ENCODE measurements at places on chromosomes 4 and X.

DNA sequence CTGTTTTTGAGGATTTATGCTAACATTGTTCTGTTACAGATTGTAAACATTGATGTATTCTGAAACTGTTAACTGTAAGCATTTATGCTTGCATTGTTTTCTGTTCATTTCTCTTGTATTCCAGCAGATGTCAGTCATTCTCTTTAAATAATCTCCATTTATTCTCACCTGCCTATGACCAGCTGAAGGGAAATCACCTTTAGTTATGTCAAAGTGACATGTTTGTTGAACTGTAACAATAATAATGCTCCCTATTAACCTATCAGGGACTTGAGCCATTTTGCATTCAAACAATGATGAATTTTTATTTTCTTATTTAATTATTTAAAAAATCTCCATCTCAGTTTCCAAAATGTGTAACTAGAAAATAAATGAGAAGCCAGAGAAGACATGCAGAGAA is 58.0 kb downstream of the SPCS3 start:
- no peak for DNase-seq

GRCh38 chr4:124640022-124640730 is 72.4 kb downstream of the ANKRD50 start:
- DNase-seq, result peak; percentile 39

DNA sequence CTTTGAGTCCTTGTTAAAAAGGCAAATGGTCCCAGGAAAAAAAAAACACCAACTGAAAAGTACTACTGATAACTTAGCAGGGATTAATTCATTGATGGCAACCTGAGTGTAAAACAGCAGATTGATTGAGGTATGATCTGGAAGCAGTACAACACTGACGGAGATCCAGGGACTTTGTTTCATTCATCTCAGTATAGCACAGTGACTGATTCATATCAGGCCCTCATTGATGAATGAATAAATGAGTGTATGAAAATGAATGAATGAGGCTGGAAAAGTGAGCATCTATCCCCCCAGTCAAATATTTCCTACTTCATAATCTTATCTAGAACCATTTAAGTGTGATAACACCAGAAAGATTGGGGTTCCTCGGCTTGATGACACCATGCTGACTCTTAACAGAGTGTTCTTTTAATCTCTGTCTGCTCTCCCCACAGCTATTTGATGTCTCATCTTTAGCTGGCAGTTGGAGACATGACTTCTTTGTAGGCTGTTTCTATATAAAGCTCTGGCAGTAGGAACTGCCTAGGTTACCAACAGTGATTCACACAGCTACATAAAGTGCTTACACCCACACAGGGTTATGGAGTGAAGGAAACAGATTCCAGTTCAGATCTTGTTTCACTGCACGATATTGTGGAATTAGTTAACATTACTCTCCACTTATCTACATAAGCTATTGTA is 18.6 kb upstream of the RNF128 start:
- peak; percentile 67 for DNase-seq

DNA sequence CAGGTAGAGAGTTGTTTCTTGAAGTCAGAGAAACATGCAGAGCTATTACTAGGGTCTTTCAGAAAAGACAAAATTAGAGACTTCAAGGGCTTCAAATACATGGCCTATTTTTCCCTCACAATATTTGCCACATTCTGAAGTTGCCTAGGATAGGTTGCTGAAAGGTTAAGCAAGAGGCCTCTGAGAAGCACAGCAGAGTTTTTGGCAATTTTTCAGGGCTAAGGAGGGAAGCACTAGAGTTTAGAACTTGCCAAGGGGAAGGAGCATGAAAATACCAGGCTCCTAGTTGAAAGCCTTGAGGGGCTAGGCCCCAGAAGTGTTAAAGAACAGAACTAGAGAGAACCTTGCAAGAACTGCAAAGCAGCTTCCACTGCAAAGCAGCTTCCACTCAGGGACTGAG is 86.4 kb downstream of the ANAPC10 start:
- no peak for DNase-seq

- no peak for DNase-seq
Measured at GRCh38 chr4:89914609-89915550, 20.2 kb downstream of the MMRN1 start.

GRCh38 chr4:134505511-134505910 is 303.9 kb upstream of the PABPC4L start:
- no peak for DNase-seq

- no peak for DNase-seq
Measured at GRCh38 chr4:163748449-163748848, 254.0 kb downstream of the TMA16 start.

DNA sequence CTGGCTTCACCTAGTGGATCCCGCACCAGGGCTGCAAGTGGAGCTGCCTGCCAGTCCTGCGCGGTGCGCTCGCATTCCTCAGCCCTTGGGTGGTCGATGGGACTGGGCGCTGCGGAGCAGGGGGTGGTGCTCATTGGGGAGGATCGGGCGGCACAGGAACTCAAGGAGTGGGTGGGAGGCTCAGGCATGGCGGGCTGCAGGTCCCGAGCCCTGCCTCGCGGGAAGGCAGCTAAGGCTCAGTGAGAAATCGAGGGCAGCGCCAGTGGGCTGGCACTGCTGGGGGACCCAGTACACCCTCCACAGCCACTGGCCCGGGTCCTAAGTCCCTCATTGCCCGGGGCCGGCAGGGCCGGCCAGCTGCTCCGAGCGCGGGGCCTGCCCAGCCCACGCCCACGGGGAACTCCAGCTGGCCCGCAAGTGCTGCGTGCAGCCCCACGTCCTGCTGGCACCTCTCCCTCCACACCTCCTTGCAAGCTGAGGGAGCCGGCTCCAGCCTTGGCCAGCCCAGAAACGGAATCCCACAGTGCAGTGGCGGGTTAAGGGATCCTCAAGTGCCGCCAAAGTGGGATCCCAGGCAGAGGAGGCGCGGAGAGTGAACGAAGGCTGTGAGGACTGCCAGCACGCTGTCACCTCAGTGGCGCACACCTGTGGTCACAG is 27.6 kb upstream of the PGRMC1 start:
- no peak for DNase-seq

DNA sequence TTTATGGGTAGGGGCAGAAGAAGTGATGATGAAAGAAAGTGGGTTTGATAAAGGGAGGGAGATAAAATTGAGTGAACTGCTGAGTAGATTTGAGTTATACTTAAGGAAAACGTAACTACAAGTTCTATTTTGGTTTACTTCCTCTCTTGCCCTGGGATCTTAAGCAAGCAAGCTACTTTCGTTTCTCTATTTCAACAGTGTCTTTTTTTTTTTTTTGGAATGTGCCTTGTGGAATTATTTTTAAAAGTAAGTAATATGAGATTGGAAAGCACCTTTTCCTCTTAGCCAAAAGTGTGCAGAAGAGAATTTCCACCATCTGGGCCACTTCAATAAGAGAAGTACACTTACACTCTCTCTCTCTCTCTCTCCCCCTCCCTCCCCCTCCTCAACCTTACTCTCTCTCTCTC is 16.0 kb upstream of the C4orf36 start:
- no peak for DNase-seq

DNA sequence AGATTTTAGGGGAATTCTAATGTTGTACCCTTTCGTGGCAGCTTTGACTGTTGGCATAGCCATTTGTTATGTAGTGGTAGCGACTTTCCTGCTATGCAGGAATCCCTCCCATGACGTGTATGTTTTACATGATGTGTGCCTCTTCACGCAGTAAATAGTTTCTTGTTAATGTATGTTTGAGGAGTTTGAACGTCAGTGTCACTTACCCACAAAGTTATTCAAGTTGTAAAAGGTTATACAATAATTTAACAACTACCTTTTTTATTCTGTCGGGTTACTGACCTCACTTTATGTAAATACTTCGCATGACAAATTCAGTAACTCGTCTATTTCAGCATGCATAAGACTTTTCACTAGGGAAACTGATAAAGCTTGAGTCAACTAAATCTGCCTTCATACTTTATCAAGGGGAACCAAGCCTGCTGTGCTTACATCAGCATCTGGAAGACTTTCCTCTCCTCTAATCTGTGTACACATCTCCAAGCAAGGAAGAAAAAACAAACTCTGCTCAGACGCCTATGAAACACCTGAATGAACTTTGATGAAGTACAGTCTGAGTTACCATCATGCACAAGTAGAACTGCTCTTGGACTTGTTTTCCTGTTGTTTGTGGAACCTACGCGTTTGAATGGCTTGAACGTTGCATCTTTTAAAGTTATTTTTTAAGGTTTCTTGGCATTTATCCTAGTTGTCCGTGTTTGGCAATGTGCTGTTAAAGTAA is 61.2 kb downstream of the SLC9A6 start:
- DNase-seq, result no peak

DNA sequence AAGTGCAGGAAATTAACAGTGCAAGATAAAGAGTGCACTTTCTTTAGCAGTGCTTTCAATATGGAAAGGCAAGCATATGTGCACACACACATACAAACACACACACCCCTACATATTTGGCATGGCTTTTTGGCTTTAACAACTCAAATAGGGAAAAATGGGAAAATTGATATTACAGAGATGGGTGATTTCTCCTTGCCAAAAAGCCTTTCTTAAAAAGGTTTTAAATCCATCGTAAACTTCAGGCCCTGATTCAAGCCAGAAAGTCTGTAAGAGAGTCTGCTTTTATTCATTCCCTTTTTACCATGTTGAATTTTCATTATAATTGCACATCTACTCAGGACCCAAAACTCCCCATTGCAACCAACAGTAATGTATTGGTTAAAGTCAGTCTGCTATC is 612.0 kb upstream of the ACTRT1 start:
- DNase-seq, result no peak

DNA sequence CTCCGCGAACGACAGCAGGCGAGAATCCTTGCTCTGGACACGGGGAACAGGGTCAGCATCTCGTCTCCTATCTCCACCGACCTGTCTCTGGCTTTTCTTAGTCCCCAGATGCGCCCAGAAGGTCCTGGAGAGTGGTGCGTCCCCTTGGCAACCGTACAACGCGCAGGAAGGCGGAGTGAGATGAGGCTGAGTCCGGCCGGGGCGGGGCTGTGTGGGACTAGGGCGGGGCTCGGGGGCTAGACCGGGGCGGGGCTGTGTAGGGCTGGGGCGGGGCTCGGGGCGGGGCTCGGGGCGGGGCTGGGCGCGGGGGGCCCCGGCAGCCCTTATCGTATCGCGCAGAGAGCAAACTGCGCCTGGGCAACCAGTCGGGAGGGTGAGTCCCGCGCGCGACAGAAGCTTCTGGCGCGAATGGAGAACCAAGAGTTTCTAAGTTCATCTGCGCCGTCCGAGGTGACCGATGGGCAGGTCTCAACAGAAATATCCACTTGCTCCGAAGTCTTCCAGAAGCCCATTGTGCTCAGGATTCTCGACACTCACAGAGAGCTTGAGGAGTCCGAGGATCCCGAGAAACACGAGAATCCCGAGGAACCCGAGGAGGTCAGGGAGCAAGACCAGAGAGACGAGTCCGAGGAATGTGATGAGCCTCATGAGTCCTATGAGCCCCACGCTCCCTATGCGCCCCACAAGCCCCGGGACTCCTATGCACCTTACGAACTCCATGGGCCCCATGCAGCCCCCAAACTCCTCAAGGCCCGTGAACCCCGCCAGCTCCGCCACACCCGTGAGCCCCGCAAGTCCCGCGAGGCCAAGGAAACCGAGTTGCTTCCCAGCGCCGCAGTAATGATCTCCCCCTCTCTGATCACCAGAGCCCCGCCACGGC is 24.9 kb downstream of the ARL9 start:
- DNase-seq, result peak; percentile 56

GRCh38 chr4:26020083-26020668 is 106.2 kb downstream of the SMIM20 start:
- no peak for DNase-seq

DNA sequence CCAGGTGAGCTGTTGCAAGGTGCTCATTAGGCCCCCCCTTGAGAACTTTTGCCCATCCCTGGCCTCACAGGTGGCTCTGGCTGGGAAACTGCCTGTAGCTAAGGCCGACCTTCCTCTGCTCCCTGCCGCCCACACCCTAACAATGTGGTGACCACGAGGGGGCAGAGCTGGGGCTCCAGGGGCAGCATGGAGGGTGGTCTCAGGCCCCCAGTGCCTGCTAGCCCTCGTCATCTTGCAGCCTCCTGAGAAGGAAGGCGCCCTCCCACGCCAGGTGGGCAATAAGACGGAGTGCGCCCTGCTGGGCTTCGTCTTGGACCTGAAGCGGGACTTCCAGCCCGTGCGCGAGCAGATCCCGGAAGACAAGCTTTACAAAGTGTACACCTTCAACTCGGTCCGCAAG is 32.4 kb downstream of the ATP2B3 start:
- no peak for DNase-seq

DNA sequence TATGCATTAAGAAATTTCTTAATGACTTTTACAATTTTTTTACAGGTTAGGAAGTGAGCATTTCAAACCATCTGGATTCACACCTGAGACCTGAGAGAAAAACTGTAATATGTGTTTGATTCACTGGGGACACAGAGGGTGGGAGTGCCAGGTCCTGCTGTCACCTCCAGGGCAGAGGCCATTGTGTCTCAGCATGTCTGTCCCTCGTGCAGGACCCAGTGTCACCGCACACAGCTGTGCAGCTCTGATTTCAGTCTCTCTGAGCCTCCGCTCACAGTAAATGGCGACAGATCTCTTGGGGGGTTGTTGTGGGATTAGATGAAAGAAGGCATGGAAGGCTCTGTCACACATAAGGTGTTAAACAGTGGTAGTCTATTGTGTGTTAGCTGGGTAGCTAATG is 23.0 kb upstream of the CLDN24 start:
- no peak for DNase-seq

- no peak for DNase-seq
Measured at GRCh38 chr4:78863254-78863869, 75.9 kb downstream of the PAQR3 start.

DNA sequence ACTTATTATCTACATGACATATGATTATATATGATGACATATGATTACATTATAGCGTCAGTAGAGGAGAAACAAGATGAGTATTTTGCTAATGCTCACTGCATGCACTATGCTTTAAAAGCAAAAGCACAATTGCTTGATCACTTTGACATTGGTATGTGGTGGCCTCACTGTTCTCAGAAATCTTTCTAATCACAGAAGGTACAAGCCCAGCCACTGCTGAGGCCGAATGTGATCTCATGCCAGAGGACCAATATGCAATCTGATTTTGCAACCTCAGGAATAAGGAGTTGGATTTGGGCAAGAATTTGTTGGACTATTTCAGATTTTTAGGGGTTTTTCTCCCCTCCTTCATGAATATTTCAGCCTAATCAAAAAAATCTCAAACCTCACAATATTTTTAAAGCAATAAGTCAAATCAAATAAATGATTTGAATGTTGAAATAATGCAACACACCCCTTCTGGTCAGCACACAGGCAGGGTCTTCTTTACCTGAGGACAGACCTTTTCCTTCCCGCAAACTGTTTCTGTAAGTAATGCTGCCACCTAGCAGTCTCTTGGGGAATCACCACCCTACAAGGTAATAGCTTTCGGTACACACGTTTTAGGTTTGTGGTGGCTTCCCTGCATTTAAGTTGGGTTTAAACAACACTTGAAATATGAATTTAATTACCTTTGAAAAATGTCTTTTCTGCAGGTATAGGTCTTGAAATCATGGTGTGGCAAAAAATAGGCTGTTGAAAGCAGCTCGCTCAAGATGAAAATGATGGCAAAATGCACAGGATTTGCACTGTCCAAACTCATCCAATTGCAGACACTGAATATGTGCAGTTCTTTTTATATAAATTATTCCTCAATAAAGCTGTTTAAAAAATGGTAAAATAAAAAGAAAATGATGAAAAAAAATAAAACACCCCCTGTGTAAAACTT is 4.8 kb upstream of the CXCL13 start:
- no peak for DNase-seq

- DNase-seq, result peak; percentile 57
Measured at GRCh38 chrX:65697211-65697641, 29.8 kb downstream of the MSN start.

- DNase-seq, result no peak
Measured at GRCh38 chrX:11886745-11887144, 128.7 kb downstream of the MSL3 start.
